ENCODE measurements at places on chromosomes 7 and 10.

DNA sequence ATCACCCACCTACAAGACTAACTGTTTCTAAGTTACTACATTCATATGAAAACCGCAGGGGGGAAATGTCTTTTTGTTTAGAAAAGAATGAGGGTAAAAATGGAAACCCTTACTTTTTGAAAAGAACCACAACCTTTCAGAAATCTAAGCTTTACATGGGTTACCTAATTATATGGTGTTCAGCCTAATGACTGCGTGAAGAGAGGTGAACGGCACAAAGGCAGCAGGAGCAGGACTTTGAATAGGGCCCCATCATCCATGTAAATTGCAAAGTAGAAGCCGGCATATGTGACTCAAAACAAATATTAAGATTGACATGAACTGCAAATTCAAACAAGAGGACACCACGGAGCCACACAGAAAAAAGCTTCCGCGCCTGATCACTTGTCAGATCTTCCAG is 25.1 kb downstream of the NEBL start:
- no peak for DNase-seq

DNA sequence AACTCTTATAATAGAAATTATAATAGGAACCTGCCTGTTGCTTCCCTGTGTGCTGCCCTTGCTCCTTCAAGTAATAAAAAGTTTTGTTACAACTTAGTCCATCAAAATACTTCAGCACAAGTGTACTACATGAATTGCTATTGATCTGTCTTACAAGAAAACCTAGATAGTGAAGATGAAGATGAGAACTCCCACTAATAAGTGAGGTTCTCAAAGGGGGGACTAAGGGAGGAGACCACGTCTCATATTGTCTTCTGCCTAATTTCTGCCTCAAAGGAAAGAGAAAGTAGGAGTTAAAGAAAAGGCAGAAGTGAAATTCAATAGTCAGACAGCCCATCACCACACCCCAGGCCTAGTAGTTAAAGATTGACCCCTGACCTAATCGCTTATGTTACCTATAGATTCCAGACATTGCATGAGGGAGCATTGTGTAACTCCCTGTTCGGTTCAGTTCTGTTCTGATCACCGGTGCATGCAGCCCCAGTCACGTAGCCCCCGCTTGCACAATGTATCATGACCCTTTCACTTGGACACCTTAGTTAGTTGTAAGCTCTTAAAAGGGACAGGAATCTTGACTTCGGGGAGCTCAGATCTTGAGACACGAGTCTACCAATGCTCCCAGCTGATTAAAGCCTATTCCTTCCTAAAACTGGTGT is 18.2 kb upstream of the CHST3 start:
- no peak for DNase-seq

GRCh38 chr7:81190997-81191768 is 272.3 kb upstream of the SEMA3C start:
- peak; percentile 79 for DNase-seq

DNA sequence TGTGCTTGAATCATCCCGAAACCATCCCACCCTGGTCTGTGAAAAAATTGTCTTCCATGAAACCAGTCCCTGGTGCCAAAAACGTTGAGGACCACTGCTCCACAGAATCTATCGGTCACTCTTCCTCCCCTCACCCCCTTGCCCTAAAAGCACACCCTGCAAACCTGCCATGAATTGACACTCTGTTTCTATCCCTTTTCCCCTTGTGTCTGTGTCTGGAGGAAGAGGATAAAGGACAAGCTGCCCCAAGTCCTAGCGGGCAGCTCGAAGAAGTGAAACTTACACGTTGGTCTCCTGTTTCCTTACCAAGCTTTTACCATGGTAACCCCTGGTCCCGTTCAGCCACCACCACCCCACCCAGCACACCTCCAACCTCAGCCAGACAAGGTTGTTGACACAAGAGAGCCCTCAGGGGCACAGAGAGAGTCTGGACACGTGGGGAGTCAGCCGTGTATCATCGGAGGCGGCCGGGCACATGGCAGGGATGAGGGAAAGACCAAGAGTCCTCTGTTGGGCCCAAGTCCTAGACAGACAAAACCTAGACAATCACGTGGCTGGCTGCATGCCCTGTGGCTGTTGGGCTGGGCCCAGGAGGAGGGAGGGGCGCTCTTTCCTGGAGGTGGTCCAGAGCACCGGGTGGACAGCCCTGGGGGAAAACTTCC is 784 bp upstream of the SERPINE1 start:
- no peak for DNase-seq

- DNase-seq, result no peak
Measured at GRCh38 chr10:6052247-6053221, 9.6 kb downstream of the IL2RA start.

DNA sequence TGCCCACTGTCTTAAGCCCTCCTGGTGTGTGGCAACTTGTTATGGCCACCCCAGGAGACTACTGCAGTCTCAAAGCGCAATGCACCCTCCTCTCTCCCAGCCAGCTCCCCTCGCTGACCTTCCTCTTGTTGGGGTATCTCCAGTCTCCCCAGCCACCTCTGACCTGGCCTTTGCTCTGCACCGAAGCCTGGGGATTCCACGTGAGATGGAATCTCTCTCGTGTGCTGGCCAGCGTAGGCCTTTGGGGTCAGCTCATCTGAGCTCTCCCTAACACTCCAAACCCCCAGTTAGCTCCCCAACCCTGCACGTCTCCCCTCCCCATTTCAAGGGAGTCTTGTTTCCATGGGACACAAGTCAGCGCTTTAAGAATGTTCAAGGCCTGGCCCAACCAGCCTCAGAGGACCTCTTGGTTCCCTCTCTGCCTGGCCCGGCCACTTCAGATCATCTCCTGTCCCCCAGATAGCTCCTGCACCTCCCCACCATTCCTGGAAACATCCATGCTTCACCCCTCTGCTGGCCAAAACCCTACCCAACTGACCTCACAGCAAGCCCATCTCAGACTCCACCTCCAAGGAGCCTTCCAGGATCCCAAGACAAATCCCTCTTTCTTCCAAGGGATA is 11.2 kb downstream of the ITPRIP start:
- no peak for DNase-seq

DNA sequence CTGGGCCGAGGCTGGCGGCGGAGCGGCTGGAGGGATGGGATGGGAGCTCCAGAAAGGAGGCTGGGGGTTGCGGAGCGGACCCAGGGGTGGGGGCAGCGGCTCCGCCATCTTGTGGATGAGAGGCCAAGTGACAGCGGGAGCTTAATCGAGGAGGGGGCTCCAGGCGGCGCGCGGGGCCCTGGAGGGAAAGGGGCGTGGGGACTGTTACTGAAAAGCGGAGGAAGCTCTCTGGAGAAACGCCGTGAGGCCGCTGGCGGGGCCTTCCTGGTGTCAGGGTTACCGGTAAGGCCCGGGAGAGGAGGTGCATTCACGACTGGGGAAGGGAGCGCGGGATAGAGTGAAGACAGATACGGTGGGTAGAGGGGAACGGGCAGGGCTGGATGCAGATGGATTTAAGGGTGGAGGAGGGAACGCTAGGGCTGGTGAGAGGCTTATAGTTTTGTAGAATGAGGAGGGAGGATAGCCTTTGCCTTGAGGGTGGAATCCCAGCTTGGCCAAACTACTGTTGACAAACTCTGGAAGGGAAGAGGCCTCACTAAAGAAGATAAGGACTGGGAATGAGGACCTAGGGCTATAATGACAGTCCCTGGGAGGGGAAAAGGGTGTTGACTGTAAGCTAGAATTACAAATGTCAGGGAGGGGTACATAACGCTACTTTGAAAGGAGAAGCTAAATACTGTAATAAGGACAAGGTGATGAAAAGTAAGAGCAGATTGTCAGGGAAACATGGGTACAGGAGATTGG is 535 bp downstream of the BTRC start:
- DNase-seq, result peak; percentile 69

DNA sequence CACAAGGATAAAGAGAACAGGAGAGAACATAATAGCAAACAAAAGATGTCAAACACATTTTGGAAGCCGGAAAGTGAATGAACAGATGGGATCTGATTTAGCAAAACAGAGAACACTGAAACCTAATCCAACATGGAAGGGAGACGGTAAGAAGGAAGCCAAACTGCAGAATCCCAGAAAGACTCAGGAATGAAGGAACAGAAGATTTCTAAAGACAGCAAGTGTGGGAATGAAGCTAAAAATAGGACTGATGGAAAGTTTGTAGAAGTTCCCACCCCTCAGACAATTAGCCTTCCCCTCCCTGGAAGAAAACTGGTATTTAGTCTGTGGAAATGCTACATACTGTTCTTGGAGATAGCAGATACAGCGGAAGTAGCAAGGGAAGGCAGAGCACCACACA is 40.8 kb downstream of the SLC16A12 start:
- no peak for DNase-seq

GRCh38 chr7:151795168-151795811 is 81.6 kb downstream of the PRKAG2 start:
- DNase-seq, result no peak

DNA sequence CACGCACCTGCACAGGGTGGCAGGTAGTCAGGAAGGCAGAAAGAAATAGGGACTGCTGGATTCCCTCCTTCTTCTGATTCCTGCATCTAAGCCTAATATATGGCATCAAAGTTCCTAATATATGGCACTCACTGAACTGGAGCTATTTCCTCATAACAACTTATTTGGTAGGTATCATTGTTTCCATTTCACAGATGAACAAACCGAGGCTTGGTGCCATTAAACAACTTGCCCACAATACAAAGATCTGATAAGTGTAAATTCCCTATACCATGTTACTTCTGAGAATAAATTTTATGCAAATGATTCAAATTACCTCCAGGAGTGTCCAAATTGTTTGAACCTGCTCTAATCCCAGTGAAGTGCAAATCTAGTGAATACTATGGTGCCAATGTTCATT is 2.1 kb upstream of the FAM171A1 start:
- DNase-seq, result no peak

DNA sequence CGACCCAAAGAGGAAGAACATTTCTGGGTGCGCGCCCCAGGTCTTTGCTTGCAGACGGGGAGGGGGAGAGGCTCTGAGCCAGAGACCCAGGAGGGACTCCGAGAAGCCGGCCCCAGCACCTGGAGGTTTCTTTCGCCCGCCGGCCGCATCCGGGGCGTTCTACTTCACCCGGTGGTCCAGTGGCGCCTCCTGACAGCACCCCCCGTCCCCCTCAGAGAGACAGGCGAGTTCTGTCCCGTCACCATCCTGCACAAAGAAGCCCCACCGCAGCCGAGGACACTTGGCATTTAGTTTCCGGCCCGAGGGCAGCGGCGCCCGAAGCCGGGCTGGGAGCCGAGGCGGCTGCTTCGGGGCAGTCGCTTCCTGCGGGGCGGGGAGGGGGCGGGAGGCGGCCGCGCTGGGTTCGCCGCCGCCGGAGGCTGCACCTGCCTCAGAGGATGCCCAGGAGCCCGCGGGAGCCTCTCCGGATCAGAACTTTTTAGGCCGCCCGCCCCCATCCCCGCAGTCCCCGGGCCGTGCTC is at the start of gene TMEM178B:
TSS of gene TMEM178B (plus strand) at position 424 of the 521 bp plus-strand sequence.
- peak; percentile 41 for DNase-seq

DNA sequence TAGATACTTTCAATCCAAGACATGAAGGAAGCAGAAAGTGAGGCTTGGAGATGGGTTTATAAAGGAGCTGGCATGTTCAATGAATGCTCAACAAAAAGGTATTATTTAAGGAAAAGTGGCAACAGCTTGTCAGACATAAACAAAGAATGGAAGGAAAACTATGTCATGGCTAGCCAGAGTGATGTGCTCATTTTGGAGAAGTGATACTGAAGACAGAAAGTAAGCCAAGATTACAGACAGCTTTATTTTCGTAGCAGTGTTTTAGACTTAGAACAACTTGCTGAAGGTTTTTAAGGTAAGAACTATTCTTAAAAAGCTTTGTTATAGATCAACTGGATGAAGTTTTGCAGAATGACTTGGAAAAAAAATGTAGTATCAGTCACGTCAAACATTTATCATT is 160.5 kb upstream of the FERD3L start:
- DNase-seq, result no peak

DNA sequence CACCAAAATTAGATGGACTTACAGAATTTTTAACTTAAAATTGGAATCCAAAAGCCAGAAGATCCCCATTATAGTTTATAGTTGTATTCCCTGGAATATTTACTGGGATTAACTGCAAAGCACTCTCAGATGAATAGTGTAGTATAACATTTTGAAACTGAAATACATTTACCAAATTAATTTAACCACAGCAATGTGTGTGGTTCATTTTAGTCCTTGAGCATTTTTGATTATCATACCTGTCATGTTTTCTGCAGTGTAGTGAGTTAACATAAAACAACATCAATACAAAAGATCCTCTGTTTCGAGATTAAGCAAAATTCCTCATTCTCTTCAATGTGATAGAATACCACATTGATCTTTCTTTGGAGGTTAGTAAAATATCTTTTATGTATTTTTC is 3.7 kb downstream of the VIM start:
- DNase-seq, result no peak

- no peak for DNase-seq
Measured at GRCh38 chr10:31030800-31031199, 865 bp downstream of the ZNF438 start.

- peak; percentile 53 for DNase-seq
Measured at GRCh38 chr10:16966991-16967865, 150.0 kb upstream of the RSU1 start.

DNA sequence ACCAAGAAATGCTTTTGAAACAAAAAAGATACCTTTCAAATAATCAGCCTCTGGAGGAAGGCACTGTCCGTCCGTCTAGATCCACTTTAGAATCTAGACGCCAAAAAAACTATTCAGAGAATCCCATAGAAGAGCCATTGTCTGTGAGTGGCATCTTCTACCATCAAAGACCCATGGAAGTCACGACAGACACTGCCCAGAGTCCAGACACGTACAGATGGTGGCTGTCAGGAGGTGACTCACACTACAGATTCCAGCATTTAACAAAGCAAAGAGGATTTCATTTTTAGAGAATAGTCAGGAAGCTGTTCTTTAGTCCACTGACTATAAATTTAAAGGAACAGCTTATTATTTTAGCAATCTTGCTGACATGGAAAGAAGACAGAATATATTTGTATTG is 11.7 kb downstream of the C1QL3 start:
- peak; percentile 31 for DNase-seq

GRCh38 chr7:94382746-94383145 is 11.9 kb upstream of the COL1A2 start:
- no peak for DNase-seq

DNA sequence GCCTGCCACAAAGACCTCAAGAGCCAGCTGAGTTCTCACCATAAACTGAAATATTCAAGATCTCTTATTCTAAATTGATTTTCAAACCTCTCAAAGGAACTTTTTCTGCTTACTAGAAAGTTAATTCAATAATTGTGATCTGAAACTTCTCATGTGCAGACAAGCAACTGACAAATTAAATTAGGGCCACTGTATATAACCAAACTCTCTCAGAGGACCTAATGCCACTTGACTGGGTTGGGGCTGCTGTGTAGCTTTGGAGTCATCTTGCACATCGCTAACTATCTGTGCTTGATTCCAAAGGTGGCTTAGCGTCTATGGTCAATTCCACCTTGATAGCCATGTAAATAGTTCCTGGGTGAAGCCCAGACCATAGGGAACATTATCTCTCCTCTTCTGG is 345.2 kb downstream of the GPR37 start:
- no peak for DNase-seq

DNA sequence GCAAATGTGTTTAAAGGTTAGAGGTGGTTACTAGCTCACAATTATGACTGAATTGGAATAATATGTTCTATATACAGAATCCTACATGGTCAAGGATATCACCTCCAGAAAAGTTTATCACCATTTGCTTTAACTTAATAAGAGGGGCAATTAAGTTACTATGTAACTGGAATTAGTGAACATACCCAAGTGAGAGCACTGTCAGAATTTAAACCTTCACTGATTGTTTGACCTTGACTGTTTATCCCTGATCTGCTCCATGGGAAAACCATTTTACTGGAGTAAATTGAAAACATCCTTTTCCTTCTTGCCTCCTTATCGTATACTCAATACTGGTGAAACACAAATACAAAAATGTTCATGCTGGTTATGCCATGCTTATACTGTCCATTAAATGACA is 107.4 kb downstream of the SEMA3D start:
- no peak for DNase-seq
